ENCODE measurements at places on chromosomes 13 and 19.

- DNase-seq: no peak
Measured at GRCh38 chr13:99350191-99350590, 43.0 kb upstream of the GPR183 start.

DNA sequence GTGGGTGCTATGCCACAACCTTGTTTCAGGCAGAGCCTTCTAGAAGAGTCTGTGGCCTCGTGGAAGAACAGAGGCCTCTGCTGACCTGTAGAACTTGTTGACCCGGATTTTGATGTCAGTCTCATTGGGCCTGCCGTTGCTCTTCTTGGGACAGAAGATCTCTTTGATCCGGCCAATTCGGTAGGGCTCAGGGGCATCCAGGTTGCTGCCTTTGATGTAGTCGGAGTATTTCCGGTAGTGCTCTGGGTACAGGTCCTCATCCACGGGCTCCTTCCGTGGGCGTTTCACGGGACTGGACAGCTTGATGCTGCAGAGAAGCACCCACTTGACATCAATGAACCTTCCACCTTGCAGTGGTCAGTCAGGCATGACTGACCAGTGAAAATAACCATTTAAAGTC, 24.0 kb upstream of the EIF3G start:
- DNase-seq: no peak

GRCh38 chr13:102983496-102983895, 82.7 kb downstream of the SLC10A2 start:
- DNase-seq: no peak

GRCh38 chr13:110070046-110070445, 236.9 kb downstream of the COL4A1 start:
- DNase-seq: no peak

- DNase-seq: no peak
Measured at GRCh38 chr19:54803410-54803809, at the start of gene KIR2DL4. KIR2DL4 (plus strand) TSS chr19:54803610; CDS start chr19:54803652, 42 bp downstream.

GRCh38 chr13:82501834-82502233, 1380.4 kb downstream of the SLITRK1 start:
- DNase-seq: no peak

- DNase-seq: no peak
Measured at GRCh38 chr13:77422724-77423123, 95.8 kb upstream of the MYCBP2 start.

DNA sequence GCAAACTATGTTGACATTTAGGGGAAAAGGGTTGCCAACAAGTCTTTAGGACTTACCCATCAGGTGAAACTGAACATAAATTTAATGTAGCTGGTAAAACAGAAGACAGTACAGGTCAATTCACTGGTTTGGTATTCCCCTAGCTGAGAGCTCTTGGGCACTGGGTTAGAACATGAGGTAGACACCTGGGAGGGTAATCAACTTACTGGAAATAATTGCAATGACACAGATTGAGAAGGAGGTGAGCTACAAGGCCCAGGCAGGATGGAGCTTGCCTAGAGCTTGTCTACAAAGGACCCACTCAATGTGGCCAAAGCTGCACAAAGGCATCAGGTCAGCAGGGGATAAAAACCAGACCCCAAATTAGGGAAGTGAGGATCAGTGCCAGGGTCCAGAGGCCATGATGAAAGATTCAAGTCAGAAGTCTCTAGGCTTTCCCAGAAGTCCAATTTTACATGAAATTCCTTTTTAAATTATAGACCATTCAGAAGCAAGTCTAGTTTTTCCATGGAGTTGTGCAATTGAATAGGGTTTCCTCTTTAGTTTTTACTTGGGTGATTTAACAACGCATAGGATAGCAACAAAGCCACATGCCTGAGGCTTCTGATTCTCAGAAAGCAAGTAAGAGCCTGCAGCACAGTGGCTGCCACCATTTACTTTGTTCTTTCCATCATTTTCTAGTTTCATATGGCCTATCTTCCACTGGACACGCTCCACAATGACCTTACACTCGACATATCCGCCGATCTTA, 194.0 kb downstream of the NDFIP2 start:
- DNase-seq: no peak

All from NCI-H1092 (cell line).